Fibroblast of gingiva (primary cell): ENCODE measurements at places on chromosomes 12 and 14.

DNA sequence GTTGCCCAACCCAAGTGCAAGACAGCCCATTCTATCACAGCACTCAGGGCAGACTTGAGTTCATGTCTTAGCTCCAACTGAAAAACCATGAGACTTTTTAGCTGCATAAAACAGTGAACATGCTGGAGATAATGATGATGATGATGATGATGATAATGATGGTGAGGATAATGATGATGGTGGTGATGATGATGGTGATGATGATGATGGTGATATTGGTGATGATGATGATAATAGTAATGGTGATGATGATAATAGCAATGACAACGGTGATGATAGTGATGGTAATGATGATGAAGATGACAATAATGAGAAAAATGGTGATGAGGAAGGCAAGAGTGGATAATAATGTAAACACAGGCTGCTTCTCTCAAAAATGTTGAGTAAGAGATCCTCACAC is 576.2 kb downstream of the BCL11B start:
- DNase-seq, result no peak

DNA sequence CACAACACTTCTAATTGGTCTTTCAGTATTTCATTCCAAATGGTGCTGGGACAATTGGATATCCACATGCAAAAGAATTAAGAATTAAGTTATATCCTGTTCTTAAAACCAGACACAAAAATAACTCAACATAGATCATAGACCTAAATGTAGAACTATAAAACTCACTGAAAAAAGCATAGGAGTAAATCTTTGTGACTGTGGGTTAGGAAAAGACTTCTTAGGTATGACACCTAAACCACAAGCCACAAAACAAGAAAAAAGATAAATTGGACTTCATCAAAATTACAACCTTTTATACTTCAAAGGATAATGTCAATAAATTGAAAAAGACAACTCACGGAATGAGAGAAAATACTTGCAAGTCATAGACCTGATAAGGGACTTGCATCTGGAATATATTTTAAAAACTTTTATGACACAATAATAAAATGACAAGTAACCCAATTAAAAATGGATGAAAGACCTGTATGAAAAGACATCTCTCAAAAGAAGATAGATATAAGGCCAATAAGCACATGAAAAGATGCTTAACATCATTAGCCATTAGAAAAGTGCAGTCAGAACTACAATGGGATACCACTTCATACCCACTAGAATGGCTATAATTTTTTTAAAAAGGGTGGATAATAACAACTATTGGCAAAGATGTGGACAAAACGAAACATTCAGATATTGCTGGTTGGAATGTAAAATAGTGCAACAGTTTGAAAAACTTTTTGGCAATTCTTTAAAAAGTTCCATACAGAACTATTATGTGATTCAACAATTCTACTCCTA is 72.5 kb upstream of the SLC38A4 start:
- DNase-seq, result no peak

DNA sequence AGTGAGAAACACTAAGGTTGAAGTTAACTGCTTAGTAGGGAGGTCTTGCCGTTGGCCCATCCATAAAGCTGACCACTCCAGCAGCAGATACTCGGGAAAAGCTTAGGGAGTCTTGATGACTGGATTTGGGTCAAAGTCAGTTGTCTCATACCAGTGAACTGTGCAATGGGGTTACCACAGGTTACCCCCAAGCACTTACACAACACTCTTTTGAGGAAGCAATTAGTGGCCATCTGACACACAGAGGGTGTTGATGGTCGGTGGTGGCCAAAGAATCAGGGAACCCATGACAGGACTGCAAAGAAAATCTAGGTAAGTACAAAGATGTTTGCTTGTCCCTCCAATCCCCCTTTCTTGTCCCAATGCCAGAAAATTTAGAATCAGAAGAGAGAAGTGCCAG is 410.2 kb downstream of the APAF1 start:
- no peak for DNase-seq

- DNase-seq, result no peak
Observed at GRCh38 chr12:123055281-123055766, 74.8 kb downstream of the ARL6IP4 start.

DNA sequence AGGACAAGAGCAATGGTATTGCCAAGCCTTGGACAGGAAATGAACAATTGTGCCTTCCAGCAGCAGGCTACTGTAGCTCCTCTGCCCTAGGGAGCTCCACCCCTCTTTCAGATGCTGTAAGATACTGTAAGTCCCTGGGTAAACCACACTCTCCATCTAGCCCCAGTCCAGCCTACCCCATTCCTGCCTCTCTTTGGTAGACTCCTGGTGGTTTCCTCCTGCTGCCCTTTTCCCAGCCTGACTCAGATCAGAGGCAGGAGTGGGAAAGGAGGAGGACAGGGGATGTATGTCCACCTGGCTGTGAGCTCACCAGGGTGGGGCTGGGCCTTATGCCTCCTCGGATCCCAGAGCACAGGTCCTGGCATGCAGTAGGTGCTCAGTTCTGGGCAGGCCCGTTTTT is 174.6 kb downstream of the ESRRB start:
- no peak for DNase-seq

- DNase-seq, result no peak
Observed at GRCh38 chr12:1928439-1929121, 10.1 kb upstream of the CACNA2D4 start.

DNA sequence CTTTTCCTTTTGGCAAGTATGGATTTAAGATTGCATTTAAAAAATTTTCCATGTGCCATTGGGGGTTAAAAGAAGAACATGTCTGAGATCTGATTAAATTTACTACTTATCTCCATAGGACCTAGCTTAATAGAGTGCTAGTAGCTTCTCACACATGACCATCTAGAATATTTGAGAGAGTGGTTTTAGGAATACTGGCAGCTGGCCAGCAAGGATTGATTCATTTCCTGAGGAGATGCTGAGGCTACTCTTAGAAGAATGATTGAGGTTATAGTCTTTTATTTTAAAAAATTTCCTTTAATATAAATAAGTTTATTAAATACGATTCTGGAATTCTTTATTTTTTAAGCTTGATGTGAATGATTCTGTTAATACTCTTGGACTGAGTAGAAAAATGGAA is 56.2 kb downstream of the MIPOL1 start:
- DNase-seq, result peak; percentile 22

- DNase-seq, result peak; percentile 14
Observed at GRCh38 chr14:53295985-53296582, 143.0 kb upstream of the DDHD1 start.

GRCh38 chr14:64738281-64738804 is 34.1 kb downstream of the PLEKHG3 start:
- no peak for DNase-seq

DNA sequence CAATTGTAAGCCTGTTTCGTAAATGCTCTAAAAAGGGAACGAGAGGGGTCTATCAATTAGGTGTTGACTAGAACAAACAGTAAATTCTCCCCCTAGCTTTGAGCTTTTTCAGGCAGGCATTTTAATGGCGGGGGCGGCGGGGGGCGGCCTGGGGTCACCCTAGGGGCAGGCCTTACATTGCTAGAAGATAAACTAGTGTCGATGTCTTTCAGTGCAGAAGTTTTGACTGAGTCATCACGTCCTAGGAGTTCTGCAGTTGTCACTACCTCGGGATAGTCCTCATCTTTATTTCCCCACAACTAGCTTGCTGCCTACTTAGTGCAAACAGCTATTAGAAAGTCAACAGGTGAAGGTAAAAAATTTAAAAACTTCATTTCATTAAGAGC is 1.6 kb downstream of the ATP6V1D start:
- no peak for DNase-seq

- DNase-seq, result no peak
Observed at GRCh38 chr14:26113911-26114640, 483.8 kb downstream of the NOVA1 start.

- DNase-seq, result peak; percentile 82
Observed at GRCh38 chr14:100030452-100031153, 34.6 kb upstream of the EVL start.

DNA sequence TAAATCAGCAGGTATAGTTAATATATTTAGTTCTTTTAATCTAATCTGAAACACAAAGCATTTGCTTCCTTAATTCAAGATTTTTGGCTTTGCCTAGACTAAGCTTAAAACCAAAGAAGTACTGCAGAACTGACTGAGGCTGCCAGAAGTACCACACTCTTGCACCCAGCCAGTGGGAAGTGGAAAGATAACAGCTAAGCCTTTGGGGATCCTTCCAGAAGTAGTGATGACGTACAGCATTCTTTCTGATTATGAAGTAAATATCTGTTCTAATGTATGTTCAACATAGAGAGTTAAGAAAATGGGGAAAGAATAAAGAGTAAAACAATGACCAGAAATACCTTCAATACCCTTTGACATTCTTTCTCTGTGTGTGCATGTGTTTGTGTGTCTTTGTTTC is 19.3 kb downstream of the NTF3 start:
- DNase-seq, result no peak

DNA sequence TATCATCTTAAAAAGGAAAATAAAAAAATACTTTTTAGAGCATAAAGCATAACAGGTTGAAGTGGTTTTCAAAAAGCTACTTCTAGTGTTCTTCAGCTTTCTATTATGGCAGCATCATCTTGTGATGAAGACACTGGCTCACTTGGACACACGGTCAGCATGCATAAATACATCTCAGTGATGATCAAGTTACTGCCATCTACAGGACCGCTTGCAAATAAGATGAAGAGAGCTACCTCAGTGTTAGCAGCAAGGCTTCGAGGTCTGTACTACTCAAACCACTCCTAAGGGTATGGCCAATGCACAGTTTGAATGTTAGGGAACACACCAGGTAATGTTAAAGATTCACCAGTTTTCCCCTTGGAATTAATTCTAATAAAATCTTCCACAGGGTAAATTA is 58.8 kb downstream of the GALC start:
- DNase-seq, result no peak

- DNase-seq, result no peak
Observed at GRCh38 chr14:68932686-68933085, 46.4 kb downstream of the ACTN1 start.

DNA sequence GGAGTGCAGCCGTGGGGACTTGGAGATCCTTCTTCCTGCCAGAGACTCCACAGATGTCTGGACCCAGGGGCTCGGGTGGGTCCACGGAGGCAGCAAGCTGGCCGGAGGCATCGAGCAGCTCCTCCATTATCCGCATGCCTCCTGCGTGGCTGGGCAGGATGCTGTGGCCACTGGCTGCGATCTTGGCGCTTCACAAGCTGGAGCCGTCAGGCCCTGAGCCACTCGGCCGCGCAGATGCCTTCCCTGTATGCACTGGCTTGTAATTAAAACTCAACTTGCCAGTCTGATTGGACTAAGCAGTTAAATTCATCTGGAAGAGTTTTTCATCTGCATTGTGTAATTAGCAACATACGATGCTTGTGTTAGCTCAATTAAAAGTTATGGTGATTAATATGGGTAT is 151.5 kb downstream of the AACS start:
- no peak for DNase-seq

GRCh38 chr14:47223656-47224055 is 451.7 kb downstream of the MDGA2 start:
- no peak for DNase-seq

DNA sequence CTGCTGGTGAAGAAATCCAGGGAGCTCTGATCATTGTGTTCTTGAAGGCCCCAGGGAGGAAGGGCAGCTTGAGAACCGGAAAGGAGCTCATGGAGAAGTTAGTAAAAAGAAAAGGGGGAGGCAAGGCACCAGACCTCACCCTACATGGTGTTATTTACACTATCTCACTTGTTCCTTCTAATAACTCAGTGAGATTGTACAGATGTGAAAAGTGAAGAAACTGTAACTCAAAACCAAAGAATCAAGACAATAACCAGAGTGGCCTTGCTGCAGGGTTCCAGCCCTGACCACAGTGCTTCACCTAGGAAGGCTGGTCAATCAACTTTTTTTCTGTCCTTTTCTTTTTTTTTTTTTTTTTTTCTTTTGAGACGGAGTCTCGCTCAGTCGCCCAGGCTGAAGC is 353.6 kb downstream of the TMTC2 start:
- no peak for DNase-seq

- DNase-seq, result peak; percentile 50
Observed at GRCh38 chr12:48890657-48891418, 25.2 kb upstream of the RND1 start.

- DNase-seq, result peak; percentile 42
Observed at GRCh38 chr12:95815632-95816212, 25.2 kb upstream of the NTN4 start.

- no peak for DNase-seq
Observed at GRCh38 chr14:33377596-33378390, 439.1 kb downstream of the NPAS3 start.

DNA sequence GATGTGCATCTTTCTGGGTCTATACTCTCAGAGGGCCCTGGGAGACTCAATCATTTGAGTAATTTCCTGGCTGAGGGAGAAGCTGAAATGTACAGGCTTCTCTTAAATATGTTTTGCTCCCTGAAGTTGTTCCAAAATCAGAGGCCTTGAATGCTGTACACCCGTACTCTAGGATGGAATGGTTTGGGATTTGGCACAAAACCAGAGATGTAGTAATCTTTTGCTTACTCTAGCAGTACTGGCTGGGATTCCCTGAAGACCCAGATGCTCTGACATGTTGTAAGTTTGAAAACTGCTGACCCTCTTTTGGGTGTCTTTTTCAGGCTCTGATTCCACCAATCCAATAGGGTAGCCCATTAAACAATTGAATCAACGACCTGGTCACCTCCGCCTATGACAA is 10.4 kb downstream of the ACACB start:
- DNase-seq, result peak; percentile 78

DNA sequence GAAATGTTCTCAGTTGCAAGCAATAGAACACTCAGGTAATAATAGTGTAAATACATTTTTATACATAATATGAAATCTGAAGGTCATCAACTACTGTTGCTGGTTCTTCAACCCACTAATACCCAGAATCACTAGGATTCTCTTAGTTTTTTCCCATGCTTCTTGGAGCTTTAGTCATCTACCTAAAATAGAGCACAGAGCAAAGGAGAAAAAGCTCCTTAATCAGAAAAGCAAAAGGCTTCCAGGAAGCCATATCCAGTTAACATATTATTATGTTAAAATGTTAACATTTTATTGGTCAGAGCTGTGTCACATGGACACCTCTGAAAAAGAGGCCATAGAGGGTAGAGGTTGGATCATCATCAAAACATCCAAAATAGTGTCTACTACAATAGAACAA is 57.0 kb downstream of the CCER1 start:
- no peak for DNase-seq

DNA sequence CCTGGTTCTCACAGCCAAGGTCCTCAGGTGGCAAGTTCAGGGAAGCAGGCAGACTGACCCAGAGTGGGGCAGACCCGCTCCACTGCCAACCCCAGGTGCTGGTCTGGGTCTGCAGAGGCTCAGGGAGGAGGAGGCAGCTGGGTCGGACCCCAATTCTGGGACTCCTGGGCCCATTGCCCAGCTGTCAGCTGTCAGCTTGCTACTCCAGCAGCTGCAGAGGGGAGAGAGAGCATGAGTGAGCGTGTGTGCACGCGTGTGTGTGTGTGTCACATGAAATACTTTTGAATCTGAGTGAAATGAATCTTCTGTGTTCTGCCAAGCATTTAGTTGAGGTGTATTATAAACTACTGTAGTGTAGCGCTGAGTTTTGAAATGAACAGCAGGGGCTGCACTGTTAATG is 30.8 kb downstream of the XRCC3 start:
- DNase-seq, result no peak
